ENCODE measurements at places on chromosomes 6 and 20.

DNA sequence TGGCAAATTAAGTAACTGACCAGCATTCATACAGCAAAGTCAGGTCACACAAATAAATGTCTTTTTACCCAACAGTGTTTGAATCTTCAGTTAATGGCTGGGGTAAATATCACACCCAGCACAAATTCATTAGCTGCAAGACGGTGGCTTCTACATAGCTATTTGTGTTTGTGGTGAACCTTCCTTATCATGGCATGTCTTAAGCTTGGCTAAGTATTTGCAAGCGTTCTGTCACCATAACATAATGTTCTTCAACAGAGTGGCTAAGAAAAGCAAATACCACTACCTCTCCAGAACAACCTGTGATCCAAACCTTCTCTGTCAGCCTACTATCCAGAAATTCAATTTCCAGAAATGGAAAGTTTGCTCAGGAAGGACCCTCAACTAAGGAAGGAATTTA, 255.6 kb upstream of the TAB2 start:
- no peak for DNase-seq

DNA sequence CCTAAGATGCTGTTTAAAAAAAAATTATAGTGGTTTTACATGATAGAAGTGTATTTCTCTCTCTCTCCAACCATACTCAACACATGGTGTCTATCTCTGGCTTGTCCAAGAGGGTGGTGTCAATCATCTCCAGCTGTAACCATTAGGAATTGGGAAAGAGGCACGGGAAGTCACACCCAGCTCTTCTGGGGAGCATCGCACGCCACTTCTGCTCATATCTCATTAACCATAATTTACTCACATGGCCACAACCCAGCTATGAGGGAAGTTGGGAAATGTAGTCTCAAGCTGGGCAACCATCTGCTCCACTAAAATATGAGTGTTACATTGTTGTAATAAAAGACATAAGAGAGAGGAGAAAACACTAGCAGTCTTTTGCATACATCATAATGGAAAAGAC, 30.4 kb upstream of the TSHZ2 start:
- no peak for DNase-seq

DNA sequence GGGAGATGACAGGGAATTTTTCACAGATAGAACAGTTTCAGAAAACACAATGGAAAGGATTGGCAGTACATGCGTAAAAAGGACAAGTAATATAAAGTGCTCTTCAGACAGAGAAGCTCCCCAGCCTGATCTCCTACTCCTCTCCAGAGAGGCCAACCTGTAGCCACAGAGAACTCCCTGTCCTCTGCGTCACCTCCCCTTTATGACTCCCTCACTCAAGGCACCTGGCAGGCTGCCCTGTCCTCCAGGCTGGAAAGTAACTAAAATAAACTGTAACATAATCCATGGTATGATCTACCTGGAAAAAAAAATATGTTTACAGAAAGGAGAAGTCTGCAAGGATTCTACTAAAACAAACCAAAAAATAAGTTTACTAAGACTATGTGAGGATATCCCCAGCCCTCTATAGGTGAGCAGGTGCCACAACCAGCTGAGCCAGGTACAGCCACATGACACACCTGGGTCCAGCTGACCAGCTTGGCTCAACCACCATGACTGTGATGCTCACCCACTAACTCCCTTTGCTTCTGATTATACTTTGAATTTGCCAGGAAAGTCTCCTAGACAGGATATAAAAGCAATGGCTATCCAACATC, 29.2 kb downstream of the MBOAT1 start:
- DNase-seq: no peak

DNA sequence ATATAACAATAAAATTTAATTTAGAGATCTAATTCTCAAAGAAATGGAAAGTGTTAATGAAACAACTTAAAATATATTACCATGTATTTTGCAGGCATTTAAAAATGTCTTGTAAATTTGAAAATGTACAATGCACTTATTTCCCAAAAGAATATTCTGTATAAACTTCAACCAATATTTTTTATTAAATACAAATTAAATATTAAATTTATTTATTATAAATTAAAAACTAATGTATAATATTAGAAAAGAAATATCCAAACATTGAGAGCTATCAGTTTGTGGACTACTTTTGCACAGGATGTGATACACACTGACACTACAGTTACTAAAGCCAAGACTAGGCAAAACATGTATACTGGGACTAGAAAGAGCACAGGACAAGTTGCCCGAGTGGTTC, 707.0 kb upstream of the NRSN1 start:
- no peak for DNase-seq
